H9 (cell line): ENCODE measurements at places on chromosomes 4 and X. TPM values are rescaled to one million over a fixed set of nuclear protein-coding genes. Genes with fewer than 3 reads are reported as not detected.

DNA sequence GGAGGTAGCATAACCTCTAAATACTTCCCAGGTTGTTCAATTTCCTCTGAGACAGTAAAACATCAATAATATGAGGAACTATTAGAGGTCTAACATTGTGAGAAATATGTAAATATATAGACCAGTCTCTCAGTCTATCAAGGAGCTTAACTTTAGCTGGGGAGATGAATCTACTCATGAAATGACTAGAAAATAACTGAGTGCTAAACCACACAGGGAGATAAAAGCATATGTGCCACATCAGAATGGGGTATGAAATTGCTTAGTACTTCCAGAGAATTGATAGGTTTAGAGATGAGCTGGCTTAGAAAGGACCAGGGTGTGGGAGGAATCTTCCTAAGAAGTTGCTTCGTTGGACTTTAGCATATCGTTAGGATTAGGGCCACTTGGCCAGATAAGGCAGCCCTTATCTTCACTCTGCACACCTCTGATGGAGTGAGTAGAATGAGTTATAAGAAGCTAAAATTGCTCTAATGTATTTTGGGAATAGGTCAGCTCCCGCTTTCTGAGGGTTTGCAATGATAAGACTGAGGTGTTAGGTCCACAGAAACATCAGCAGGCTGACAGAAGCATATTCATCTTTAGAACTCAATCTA, 299.2 kb downstream of the UNC5C start:
- no peak for DNase-seq

GRCh38 chr4:53714236-53715140, 123.2 kb upstream of the LNX1 start:
- DNase-seq = no peak

- no peak for DNase-seq
These were observed 145.8 kb downstream of the PRKX start for GRCh38 chrX:3567686-3568085.

DNA sequence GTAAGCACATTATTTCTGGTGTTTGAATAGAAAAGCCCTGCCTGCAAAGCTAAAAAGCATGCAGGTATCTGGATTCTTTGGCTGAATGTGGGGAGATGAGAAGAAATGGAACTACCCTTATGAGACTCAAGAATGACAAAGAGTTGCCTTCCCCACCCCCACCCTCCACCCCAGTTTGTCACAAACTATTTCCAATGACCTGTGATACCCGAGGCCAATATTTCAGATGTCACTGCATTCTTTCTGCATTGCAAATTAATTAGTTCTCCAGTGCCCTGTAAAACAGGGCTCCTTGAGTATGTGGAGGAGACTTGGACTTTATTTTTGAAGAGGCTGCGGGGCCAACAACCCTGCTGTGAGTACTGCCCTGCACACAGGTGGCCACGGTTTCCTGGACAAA, 116.4 kb downstream of the ZNF827 start:
- DNase-seq = no peak

GRCh38 chrX:2700405-2701320, 9.6 kb downstream of the CD99 start:
- DNase-seq = no peak

Gene EMCN
- total RNA-seq = not detected in 2 replicates

Gene TMA16
- total RNA-seq = 60.1 and 61.3 TPM in 2 replicates

Gene HMX1
- 0.26 and 0.31 TPM in 2 replicates for total RNA-seq

DNA sequence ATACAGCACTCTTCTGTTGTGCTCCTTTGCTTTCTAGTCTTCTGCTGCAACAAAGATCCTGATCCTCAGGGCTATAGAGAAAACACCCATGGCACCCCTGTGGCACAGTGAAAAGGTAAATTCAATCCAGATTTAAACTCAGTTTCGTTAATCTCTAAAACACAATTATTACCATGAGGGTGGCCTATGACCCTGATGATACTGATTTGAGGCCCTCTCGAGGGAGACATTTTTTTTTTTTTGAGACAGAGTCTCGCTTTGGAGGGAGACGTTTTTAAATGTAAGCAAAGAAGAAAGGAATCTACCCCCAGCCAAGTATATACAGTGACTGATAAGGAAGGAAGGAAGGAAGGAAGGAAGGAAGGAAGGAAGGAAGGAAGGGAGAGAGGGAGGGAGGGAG, 967.8 kb upstream of the DIAPH2 start:
- no peak for DNase-seq

- DNase-seq = no peak
These were observed 102.3 kb upstream of the MTM1 start for GRCh38 chrX:150465881-150466775.

- DNase-seq = no peak
These were observed 182.1 kb upstream of the TET2 start for GRCh38 chr4:104964410-104965175.

DNA sequence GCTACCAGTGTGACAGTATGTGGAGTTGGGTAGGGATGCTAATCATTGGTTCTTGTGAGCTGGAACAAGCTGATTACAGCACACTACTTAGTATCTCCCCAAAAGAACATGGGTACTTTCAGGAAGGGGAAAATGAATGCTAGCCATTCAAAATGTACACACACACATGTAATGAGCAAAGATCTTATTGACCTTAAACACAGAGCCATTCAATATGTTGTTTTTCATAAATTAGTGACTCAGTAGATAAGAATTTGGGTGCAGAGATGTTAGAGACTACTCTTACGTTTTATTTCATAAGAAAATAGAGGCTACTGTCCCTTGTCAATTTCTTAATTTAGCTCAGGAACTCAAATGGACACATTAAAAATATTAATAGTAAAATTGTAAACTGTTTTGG, 509.5 kb upstream of the ATOH1 start:
- DNase-seq = no peak
